ENCODE measurements at places on chromosomes 1 and 21. TPM values are rescaled to one million over a fixed set of nuclear protein-coding genes. Genes with fewer than 3 reads are reported as not detected.

DNA sequence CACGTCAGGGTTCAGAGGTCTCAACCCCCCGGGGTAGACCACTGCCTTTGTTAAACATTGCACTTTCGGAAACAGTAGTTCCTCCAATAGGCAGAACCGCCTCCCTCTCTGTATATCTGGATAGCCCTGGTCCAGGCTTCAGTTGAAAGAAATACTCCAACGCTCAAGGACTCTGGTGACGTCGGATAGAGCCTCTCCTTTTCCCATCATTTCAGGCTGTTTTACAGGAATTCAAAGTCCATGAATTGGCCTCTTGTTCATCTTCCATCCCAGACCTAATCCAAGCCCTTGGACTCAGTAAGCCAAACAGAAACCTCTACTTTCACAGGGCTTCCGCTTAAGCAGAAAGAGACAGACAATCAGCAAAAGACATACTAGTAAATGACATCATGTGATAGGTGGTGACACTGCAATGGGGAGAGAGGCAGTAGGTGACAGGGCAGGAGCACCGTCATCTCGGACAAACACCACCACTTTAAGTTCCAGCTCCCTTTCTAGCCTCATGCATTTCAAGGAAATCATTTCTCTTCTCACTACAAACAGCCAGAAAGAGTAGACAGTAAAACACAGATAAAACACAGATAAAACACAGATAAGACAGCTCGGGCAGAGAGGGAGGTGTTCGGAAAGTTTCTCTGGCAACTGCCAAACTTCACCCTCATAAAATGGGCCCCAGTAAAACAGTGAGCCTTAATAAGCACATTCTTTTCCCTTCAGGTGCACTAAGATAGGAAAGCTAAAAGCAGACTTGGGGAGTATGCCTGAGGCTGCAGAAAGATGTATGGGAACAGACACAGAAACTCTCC, 2.3 kb upstream of the PLA2G2A start:
- no peak for DNase-seq

- DNase-seq, result no peak
Observed at GRCh38 chr1:193283016-193283415, 96.6 kb upstream of the B3GALT2 start.

GRCh38 chr1:41805771-41806471, 112.8 kb downstream of the HIVEP3 start:
- DNase-seq, result peak; percentile 71

GRCh38 chr1:245153081-245153551, 1.7 kb upstream of the KIF26B start:
- DNase-seq, result peak; percentile 26

DNA sequence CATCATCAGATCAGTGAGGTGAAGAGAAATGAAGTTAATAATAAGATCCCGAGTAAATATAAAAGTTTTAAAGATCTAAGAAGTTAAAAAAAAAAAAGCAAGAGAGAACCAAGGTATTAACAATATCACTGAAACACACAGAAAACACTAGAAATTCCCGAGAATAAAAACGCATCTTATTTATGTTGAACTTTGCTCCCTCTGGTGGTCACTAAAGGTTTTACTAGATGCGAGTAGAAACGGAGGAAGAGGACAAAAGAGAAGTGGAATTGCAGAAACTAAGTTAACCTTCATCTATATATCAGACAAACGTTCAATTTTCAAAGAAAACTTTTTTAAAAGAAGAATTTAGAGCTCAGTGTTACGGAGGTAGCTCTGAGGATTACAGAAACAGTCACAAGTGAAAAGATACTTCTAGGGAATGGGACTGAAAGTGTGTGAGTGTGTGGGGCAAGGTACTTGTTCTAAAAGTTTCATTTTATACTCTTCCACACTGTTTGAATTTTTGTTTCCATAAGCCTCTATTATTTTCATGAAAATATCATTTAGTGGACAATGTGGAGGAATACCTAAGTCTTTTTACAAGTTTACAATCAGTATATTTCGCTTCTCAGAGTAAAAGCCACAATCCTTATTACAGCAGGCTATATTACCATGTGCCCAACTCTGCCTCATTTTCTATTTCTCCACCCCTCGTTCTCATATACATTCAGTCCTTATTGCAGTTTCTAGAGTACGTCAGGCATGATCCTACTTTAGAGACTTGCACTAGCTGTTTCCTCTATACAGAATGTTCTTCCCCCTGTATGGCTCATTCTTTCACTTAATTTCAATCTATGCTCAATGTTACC, 19.7 kb downstream of the ACBD6 start:
- DNase-seq, result no peak

DNA sequence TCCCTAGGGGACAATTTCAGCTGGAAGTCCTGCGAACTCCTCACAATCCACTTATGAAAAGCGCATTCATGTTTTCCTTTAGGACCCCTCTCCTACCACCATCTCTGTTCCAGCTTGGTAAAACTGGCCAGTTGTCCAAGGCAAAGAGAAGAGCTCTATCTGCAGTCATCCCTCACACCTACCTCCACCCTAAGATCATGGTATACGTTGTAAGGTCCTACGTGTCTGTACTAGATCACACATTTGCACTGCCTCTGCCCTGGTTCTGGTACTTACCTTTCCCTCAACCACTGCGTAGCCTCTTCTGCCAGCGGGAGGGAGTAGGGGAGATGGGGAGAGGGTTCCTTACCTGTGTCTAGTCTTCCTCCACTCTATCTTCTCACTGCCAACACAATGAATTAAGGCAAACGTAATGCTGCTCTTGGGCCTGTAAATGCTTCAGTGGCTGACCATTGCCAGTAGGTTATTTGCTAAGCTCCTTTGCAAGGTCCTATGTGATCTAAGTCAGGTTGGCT, 739 bp upstream of the NUP133 start:
- DNase-seq, result peak; percentile 38

GRCh38 chr1:150549496-150550221, 451 bp downstream of the ADAMTSL4 start:
- DNase-seq, result no peak

- DNase-seq, result no peak
Observed at GRCh38 chr1:40588586-40588985, 57.1 kb downstream of the ZNF684 start.

- no peak for DNase-seq
Observed at GRCh38 chr1:11921022-11921421, 5.2 kb downstream of the KIAA2013 start.

GRCh38 chr1:155005076-155006011, 2.7 kb downstream of the ZBTB7B start:
- DNase-seq, result peak; percentile 71

DNA sequence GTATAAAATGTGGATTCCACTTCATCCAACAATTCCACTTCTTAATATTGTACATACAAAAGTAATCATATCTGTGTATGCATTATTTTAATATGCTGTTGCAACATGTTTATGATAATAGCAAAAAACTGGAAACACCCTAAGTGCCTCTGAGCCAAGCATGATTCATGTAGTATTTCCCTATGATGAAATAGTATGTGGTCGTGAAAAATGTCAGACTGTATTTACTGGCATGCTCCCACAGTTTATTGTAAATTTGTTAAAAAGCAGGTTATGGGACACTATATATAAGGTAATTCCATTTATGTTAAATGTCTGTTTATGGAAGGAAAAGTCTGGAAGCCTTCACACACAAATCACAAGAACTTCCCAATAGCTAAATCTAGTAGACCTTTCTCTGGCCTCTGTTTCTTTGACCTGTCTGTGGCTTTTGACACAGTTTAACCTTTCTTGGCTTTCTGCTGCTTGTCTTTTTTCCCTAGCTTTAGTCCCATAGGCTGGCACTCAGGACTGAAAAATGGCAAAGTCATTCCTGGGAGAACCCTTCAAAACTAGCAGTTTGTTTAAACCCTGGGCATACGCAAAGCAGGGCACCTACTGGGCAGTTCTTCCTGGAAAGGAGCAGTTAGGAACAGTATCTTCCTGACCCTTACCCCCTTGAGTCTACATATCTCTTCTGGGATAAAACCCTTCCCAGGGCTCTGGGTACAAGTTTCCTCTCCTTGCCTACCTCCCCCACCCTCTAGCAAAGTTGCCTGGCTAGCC, 65.4 kb upstream of the ARTN start:
- DNase-seq, result no peak

DNA sequence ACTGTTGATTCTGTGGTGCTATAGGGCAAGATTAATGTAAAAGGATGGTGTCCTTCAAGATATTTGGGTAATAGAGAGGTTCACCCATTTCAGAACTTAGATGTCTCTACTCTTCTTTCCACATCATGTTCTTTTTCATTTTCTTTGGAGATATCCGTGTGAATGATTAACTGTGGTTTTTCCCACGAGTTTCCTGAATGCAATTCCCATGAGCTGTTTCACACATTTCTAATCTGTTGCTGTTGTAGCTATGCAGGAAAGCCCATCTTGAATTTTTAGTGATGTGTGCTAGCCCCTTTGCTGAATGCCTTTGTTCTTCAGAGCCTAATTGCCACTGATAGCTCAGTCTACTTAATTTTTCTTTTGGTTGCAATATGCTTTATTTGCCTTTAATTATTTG, 27.6 kb downstream of the SNX27 start:
- no peak for DNase-seq

DNA sequence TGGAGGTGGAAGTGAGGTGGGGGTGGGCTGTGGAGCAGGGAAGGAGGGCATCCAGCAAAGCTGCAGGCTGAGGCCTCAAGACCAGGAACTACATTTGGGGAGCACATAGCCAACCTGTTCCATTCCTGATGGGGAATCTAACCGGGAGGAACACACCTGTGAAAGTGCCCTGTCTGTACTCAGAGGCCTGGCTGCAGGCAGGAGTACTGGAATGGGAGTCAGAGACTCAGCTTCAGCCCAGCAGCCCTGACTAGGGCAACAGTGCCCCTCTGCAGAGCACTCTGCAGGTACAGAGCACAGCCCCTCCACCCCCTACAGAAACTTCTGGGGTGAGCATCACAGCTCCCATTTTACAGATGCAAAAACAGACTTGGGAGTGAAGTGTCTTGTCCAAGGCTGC, 126.4 kb downstream of the DMRTB1 start:
- no peak for DNase-seq

DNA sequence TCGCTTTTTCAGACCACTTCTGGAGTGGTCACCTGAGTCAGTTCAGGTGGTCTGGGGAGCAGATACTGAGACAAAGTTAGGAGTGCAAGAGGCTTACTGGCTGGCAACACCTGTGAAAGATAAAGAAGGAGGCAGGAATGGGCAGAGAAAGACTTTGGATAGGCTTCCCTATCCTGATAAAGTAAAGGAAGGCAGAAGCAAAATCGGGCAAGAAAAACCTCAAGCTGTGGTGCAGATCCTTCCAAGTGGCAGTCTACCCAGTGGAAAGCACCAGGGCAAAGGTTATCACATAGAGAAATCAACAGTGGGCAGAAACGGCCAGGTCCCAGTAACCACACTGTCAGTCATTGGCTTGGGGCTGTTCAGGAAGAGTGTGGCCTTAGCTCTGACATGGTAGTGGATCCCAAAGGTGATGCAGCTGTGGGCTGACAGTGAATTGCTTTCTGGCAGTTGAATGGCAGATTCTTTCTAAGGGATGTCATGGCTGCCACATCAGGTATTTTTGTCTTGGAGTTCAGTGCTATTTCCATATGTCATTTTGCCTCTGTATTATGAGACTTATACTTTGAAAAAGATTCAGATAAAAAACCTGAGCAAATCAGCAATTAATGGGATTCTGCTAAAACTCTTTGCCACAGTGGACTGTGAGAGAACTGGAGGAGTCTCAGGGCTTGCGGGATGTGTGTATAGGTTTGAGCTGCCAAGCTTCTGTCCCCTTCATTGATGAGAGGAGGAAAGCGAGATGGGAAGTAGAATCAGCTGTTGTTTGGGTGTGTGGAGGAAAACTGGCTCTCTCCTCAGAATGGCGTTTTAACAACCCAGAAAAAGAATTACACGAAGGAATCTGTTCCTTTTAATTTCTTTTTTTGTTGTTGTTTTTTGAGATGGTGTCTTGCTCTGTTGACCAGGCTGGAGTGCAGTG, 8.1 kb upstream of the CGN start:
- no peak for DNase-seq

DNA sequence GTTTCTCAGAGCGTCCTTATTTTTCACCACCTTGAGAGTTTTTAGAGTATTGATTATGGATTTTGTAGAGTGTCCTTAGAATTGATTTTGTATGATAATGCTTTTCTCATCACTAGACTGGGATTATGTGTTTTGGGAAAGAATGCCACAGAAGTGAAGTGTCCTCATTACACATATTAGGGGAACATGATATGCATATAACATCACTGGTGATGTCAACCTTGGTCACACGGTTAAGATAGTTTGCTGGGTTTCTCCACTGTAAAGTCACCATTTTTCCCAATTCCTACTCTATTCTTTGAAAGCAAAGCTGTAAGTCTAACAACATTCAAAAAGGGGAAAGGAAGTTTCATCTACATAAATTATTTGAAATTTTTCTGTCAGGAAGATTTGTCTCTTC, 39.6 kb upstream of the PALMD start:
- DNase-seq, result no peak

GRCh38 chr1:210330279-210330866, 1.7 kb downstream of the HHAT start:
- DNase-seq, result no peak

GRCh38 chr1:107457989-107458388, 317.1 kb downstream of the NTNG1 start:
- no peak for DNase-seq

- no peak for DNase-seq
Observed at GRCh38 chr1:92901126-92901525, 60.1 kb downstream of the DIPK1A start.

- no peak for DNase-seq
Observed at GRCh38 chr1:209387969-209388329, 195.6 kb upstream of the CAMK1G start.

DNA sequence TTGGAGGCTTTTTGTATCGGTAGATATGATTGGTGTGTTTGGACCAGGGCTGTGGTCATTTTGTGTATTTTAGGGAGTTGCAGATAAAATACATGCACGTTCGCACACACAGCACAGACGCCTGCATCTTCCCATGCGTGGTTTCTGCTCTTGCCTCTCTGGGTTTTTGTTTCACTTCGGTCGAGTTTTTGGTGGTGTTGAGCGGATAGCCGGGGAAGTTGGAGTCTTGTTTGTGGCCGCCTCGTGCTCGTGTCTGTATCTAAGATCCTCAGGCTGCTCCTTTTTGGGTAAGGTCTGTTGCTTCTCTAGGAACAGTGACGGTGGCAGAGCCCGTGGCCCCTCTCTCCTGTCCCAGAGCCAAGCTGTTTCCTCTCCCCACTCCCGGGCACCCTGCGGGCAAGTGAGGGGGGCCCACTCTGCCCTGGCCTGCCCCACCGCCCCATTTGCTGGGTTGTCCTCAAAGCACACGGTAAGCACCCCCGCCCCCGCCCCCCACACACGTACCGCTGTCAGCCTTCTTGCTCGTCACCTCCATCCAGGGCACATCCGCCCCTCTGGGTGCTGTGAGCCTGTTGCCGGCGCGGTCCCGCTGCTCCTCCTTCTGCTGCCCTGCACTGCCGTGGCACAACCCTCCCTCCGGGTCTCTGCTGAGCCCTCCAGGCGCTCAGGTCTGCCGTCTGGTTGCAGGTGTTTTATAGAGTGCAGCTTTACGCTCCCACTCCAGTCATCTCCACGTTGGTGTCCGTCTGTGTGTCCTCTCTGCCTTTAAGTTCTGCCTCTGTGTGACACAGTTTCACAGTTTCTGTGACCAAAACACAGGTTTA, 51.9 kb downstream of the AGPAT3 start:
- peak; percentile 84 for DNase-seq

- DNase-seq, result no peak
Observed at GRCh38 chr1:117531222-117531621, 74.6 kb upstream of the TENT5C start.

Gene BSND
- not detected for total RNA-seq

Gene CNR2
- 0.15 TPM for total RNA-seq

Gene FAM72A
- total RNA-seq, result 3.6 TPM

Gene ASPM
- total RNA-seq, result 3.2 TPM

Gene PRR9
- total RNA-seq, result not detected

Gene TSACC
- total RNA-seq, result not detected

Gene CELA2B
- not detected for total RNA-seq

Gene CD5L
- total RNA-seq, result not detected

Gene NPR1
- not detected for total RNA-seq

Gene PEX14
- 22.4 TPM for total RNA-seq

All from CD4-positive, CD25-positive, alpha-beta regulatory T cell (primary cell).